Activated naive CD8-positive, alpha-beta T cell treated with anti-CD3 and anti-CD28 coated beads, Interleukin-2, amount 50 U/mL, for 24 hours (primary cell): ENCODE measurements at places on chromosomes 12 and 14.

DNA sequence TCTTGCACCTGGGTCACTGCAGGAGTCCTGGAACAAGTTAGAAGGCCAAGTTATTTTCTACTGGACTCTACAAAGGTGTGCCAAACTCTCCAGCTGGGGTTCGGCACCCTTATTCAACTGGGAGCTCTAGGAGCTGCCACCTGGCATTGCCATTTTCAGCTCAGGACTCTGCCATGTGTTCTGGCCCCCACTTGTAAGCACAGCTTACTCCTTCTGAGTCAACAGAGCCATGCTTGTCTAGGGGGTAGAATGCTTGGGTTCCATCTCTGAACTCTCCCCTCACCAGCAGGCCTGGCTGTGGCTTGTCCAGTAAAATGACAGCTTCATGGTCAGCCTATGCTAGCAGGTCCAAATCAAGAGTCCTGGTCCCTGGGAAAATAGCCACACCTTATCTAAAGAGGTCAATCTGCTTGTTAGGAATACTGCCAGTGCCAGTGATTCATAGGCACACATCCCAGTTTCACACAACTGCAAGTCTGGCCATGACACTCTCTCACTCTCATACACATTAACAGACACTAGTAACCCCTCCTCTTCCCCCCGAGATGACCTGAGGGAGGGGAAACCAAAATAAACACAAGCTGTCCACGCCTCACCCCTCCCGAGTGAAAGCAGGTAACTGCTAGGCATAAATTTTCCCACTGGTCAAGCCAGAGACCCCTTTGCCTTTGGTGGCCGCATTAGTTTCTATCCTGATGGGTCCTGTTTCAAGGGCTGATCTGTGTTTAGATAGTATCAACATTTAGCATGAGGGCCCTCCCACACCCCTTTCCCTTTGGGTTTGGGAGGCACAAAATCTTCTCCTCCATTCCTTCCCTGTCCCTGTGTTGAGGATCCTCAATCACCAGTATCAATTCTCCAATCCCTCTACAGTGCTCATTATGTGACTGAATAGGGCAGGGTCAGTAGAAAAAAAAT, 182.3 kb upstream of the GZMB start:
- DNase-seq: no peak

DNA sequence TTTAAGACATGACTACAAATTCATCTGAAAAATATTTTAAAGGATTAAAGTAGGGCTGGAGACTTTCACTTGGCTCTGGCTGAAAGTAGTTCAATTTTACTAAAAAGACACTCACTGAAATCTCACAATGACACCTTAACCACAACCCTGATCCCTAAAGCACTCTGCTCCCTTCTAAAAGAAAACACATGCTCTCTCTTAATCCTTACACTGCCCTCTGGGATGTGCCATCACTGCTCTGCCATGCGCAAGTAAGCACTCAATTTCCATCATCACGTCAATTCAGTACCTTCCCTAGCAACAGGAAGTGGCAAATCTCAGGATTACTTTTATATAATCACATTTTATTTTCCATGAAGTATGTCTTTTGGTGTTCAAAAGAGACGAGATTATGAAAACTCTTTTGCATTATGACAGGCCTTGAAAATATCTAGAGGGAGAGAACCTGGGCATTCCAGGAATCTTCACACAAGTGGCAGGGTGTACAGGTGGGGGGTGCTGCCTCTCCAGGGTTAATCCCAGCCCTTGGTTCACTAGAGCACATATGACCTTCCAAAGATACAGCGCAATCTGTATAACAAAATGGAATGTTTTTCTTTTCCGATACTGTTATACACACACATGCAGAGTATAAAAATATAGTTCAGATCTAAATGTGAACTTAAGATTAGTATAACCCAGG, 7.3 kb downstream of the ATG14 start:
- no peak for DNase-seq

- DNase-seq: no peak
Observed at GRCh38 chr14:54385556-54385955, 11.3 kb upstream of the CDKN3 start.

- no peak for DNase-seq
Observed at GRCh38 chr12:49505672-49506071, 33.2 kb upstream of the KCNH3 start.

- DNase-seq: no peak
Observed at GRCh38 chr14:103547941-103548462, 14.5 kb downstream of the BAG5 start.

DNA sequence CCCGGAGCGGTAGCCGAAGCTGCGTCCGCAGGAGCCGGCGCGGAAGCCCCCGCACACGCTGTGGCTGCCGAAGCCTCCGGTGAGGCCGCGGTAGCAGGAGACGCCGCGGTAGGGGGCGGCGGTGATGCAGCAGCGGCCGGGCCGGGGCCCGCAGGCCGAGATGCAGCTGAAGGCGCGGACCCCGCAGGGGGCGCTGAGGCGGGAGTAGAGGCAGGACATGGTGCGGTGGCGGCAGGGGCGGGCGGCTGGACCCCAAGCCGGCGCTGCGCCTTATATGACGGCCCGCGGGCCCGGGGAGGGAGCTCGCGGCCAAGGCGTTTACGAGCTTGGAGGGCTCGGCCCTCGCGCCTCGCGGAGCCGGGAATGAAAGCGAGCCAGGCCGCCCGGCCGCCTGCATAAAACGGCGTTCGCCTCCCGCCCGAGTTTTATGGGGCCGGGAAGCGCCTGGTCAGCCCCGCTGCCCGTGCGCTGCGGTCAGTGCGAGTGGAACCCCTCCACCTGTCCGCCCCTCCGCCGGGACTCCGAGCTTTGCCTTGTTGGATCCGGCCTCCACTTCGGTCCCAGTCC, 16.0 kb upstream of the KRT86 start:
- no peak for DNase-seq

GRCh38 chr12:11758510-11759493, 109.3 kb downstream of the ETV6 start:
- DNase-seq: no peak

- DNase-seq: no peak
Observed at GRCh38 chr14:61861320-61861865, 99.2 kb downstream of the SNAPC1 start.

- no peak for DNase-seq
Observed at GRCh38 chr12:98464190-98464589, 51.2 kb upstream of the TMPO start.

GRCh38 chr14:26395726-26396125, 202.1 kb downstream of the NOVA1 start:
- DNase-seq: no peak

- DNase-seq: no peak
Observed at GRCh38 chr12:77772676-77773298, 57.9 kb upstream of the NAV3 start.

- DNase-seq: no peak
Observed at GRCh38 chr14:33716921-33717320, 234.0 kb downstream of the EGLN3 start.

- DNase-seq: no peak
Observed at GRCh38 chr14:54108481-54109471, 152.2 kb upstream of the BMP4 start.

GRCh38 chr12:50739611-50740010, 24.3 kb upstream of the ATF1 start:
- no peak for DNase-seq

DNA sequence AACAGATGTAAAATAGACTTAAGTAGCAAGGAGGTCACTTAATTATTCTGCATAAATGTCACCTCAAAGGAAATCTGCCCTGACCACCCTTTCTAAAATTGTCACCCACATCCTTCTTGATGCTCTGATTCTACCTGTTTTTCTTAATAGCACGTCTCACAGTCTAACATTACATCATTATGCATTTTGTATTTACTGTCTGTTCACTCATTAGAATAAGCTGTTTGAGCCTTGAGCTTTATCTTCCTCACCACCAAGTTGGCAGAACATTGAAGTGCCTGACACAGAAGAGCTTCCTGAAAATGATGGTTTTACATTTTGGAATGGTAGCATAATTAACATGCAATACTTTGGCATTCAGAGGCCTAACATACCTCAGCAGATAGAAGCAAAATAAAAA, 8.8 kb upstream of the TMEM117 start:
- DNase-seq: no peak

GRCh38 chr12:94287245-94287628, 138.9 kb downstream of the PLXNC1 start:
- no peak for DNase-seq

GRCh38 chr12:113794774-113795173, 171.4 kb downstream of the RBM19 start:
- no peak for DNase-seq

DNA sequence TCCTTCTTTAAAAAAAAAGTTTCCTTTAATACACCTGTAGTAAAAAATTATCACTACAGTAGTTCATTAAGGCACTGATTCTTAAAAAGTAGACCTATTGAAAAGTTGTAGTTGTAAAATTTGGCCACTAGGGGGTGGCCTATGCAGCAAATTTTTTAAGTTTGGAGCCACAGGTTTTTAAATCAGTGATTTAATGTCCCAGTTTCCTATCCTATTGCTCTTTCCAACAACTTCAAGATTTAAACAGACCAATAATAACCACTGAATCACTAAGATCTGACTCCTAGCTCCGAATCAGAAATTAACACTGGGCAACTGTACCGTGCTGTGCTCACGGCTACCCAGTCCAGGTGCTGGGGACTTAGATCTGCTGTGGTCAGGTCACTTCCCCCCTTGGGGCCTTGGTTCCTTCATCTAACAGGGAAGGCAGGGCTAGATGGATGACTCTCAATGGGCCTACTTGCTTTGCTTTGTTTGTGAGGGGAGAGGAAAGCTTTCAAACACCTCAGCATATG, 279.3 kb downstream of the MED13L start:
- DNase-seq: peak; percentile 6

DNA sequence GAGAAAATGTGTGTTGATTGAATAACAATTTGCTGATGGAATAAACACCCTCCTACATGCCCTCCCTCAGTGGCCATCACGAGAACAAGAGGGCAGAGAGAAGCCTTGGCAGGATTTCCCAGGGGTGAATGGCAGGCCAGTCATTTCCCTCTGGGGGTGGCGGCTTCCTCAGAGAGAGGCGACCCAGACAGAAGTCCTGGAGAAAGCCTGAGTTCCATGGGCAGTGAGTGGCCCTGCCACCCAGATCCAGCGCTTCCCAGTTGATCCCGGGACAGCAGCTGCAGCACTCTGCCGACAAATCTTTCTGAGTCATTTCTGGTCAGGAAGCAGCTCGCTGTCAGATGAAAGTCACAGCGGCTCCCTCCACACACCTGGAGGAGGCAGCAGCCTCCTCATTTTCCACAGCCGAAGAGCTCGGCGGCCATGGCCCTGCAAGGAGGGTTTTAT, 123.0 kb downstream of the SCARB1 start:
- DNase-seq: peak; percentile 26

- no peak for DNase-seq
Observed at GRCh38 chr14:77100961-77101360, 2.9 kb downstream of the CIPC start.

- DNase-seq: no peak
Observed at GRCh38 chr14:94052662-94053061, 26.5 kb downstream of the OTUB2 start.

DNA sequence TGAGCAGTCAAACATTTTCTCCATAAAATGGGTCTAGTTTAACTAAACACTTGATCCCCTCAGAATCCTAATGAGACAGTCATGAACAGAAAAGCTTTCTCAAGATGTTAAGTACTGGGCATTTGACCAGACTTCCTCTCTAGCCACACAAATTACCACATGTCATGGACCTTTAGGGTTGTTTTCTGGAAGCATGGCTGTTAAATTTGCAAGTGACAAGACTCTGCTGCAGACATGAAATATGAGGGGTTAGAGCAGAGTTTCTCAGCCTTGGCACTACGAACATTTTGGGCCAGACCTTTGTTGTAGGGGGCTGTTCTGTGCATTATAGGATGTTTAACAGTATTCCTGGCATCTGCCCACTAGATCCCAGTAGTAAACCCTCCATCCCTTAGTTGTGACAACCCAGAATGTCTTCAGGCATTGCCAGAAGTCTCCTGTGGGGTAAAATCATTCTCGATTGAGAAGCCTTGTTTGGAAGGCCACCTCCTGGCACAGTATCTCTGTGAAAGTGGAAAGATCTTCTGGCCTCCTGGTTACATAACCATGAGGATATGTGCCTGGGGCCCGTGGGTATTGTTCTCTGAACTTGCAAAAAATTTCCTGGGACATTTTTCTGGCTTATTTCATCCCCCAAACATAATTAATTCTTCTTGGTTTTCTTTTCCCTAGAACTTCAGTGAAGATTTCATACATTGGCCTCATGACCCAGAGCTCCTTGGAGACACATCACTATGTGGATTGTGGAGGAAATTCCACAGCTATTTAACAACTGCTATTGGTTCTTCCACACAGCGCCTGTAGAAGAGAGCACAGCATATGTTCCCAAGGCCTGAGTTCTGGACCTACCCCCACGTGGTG, 4.3 kb downstream of the TMEM106C start:
- no peak for DNase-seq

GRCh38 chr12:67991158-67991557, 1.9 kb downstream of the IFNG-AS1 start:
- DNase-seq: peak; percentile 43

DNA sequence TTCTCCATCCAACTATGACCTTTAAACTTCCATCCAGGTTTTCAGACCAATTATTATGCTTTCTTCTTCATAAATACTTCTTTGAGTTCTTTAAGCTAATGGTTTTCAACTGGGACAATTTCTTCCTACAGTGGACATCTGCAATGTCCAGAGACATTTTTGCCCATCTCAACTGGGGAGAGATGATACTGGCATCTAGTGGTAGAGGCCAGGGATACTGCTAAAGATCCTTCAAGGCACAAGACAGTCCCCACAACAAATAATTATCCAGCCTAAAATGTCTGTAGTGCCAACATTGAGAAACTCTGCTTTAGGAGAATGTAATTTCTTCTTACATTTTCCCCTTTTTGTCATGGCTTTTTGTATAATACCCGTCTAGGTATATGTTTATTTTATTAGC, 10.6 kb downstream of the TRHDE start:
- DNase-seq: no peak

- DNase-seq: no peak
Observed at GRCh38 chr12:103929784-103930033, 501 bp upstream of the HSP90B1 start.

DNA sequence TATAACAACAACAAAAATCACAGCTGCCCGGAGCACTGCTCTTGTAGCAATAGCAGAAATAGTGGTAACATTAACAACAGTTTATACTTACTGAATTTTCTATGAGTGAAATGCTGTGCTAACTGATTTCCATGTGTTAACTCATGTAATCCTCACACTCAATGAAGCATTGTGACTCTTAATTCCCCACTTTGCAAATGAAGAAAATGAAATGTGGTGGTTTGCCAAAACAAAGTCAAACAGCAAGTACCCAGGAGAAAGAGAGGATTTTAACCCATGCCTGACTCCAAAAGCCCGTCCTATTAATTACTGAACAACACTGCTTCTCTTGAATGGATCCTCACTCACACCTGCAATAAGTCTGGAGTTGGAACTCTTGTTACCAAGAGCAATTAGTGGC, 123.5 kb downstream of the MED13L start:
- DNase-seq: no peak

DNA sequence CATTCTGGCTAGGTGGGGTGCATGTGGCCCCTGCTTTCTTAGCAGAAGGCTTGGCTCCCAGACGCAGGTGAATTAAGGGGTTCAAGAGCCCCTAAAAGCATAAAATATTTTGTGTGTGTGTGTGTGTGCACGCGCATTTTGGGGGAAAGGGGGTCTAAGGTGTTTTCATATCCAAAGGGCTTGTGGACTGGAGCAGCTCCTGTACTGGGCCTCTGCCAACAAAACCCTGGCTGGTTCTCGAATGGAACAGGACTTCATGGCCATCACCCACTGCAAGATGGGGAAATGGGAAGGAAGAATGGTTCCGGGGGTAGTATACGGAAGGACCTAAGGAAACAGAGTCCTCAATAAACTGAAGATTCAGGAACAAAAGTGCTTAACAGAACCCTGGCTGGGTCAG, 3.9 kb upstream of the ATN1 start:
- no peak for DNase-seq
